ENCODE measurements at places on chromosomes 11 and 22.

DNA sequence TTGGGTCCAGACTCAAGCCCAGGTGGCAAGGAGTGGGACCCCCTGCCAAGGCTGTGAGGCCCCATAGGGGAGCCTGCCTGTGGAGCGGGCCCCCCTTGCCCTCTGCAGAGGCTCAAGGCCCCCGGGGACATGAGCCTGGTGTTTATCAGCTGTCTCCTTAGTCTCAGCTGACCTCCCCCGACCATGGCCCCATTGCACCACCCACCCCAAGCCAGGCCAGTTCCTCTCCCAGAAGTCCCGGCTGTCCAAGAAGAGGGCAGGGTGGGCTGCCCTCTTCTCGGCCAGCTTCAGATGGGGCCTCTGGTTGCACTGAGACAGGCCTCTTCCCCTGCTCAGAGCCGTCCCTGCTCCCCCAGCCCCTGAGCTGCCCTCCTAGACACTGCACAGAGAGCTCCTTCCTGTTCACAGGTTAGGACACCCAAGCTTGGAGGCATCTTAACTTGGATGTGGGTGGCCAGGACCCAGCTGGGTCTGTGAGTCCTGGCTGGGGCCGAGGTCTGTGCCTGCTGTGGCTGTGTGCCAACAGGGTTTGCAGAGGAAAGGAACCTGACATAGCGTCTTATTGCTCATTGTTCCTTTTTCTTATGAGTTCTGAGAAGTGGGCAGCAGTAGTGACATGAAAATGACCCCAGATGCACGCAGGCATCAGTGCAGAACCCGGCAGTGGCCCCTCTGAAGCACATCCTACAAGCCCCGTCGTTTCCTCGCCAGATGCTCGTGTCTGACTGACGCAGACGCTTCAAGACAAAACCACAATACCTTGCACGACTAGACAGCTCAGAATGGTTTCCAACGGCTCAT is 5.4 kb downstream of the TRABD start:
- DNase-seq, result peak; percentile 90

DNA sequence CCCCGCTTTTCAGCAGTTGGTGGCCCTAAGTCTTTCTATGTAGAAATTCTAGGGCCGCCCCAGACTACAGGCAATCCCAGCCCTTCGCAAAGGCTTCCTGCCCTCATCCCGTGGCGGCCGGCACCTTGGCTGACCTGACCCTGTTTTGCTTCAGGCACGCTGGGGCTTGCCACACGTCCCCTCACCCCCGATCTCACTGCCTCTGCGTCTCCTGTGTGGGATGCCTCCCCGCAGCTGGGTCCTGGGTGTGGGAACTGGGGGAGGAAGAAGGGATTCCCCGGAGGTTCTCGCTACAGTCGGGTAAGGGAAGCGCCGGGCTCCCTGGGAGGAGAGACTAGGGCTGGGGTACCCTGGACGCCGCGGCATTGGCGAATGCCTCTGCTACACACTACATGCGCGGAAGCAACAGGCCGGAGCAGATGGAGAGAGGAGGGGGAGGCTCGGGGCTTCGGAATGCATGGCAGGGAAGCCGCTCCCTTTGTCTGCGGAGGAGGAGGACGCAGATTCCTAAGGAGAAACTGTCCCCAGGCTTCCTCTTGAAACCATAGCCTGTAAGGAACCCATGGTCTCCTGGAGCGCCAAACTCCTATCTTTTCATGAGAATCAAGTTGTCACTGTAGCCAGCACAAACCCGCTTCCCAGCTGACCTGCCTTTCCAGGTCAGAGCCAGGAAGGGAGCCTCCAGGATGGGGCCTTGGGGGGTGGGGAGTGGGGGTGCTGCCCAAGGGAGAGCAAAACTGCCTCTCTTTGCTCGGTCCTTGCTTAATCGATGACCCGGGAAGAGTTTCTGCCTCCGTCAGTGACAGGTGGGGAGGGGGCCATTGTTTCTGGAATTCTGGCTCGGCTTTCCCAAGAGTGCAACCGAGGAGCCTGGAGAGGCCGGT is 1.4 kb downstream of the DTX4 start:
- no peak for DNase-seq

GRCh38 chr11:18352581-18352980 is 30.2 kb downstream of the GTF2H1 start:
- DNase-seq, result no peak

DNA sequence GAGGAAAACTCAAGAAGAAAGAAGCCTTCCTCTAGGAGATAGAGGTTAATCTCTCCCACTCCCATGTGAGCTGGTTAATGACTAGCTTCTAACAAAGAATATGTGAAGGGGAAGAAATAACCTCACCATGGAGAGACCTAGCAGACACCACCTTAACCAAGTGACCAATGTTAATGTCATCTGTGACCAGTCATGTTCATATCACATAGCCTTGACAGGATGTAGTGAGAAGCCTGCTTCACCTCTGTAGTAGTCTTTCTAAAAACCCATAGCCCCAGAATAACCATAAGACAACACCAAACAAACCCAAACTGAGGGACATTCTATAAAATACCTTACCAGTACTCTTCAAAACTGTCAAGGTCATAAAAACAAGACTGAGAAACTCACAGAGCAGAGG is 21.5 kb upstream of the POU2AF1 start:
- DNase-seq, result no peak

DNA sequence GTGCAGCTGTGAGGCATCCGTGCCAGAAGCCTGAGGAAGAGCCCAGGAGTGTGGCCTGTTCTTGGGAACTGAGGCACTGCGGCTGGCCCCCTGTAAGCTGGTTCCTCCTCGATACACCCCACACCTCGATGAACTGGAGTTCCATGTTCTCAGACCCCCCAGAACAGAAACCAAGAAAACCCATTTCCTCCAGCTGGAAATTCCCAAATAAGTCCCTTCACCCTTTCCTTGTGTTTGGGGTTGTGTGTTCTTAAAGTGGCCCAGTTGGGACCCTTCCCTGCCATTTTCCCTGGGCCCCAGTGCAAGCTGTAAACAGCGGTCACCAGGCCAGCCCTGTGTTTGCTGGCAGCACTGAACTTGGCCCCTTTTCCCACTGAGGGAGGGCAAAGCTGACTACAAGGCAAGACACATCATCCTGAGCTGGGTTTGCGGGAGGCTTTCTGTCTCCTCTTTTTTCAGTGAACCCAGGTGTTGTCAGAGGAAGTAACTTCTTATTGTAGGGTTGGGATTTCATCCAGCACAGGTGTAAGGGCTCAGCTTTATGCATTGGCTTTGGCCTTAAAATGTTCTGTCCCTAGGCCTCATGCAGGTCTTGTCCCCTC is 60.1 kb upstream of the MPEG1 start:
- no peak for DNase-seq

- peak; percentile 65 for DNase-seq
Observed at GRCh38 chr11:75815345-75816168, 547 bp downstream of the UVRAG start.

DNA sequence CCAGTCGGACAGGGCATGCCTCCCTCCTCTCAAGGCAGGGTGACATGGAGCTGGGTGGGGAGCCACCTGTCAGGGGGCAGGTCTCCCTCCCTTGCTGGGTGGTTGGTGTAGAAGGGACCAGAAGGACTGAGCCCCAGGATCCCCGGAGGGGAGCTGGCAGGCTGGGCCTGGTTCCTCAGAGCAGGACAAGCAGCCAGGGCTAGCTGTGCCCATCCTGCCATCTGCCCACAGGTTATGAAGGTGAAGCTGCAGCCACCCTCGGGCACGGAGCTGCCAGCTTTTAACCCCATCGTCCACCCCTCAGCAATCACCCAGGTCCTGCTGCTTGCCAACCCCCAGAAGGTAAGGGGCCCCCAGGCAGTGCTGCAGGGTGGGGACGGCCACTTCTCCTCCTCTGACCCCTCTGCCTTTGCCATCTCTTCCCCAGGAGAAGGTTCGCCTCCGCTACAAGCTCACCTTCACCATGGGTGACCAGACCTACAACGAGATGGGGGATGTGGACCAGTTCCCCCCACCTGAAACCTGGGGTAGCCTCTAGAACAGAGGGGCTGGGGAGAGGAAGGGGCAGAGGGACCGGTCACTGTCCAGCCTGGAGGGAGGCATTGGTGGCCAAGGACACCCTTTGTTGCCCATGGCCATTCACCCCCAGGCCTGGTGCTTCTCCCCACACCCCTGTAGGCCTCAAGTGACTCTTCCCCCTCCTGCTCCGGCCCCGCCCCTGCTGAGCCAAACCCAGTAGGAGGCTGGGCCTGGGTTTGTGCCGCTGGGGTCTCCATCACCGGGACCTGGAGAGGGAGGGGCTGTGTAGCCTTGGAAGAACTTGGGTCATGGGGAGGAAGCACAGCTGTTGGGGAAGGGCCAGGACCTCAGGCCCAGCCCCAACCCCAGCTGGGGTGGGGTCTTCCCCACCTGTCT is 7.0 kb upstream of the SH3BP1 start:
- peak; percentile 76 for DNase-seq
